ENCODE measurements at places on chromosomes 7 and 10.

GRCh38 chr10:7027913-7028808, 382.7 kb downstream of the SFMBT2 start:
- DNase-seq, result no peak

GRCh38 chr7:36165059-36165458, 12.0 kb downstream of the EEPD1 start:
- no peak for DNase-seq

DNA sequence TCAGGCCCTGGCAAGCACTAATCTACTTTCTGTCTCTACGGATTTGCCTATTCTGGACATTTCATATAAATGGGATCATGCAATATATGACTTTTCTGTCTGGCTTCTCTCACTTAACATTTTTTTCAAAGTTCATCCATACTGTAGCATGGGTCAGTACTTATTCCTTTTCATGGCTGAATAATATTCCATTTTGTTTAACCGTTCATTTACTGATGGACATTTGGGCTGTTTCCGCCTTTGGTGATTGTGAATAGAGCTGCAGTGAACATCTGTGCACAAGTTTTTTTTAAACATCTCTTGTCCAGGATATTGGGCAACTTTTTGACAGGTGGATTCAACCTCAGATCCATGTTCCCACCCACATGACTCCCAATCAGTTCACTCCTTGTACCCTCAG, 31.0 kb downstream of the AIFM2 start:
- DNase-seq, result no peak

DNA sequence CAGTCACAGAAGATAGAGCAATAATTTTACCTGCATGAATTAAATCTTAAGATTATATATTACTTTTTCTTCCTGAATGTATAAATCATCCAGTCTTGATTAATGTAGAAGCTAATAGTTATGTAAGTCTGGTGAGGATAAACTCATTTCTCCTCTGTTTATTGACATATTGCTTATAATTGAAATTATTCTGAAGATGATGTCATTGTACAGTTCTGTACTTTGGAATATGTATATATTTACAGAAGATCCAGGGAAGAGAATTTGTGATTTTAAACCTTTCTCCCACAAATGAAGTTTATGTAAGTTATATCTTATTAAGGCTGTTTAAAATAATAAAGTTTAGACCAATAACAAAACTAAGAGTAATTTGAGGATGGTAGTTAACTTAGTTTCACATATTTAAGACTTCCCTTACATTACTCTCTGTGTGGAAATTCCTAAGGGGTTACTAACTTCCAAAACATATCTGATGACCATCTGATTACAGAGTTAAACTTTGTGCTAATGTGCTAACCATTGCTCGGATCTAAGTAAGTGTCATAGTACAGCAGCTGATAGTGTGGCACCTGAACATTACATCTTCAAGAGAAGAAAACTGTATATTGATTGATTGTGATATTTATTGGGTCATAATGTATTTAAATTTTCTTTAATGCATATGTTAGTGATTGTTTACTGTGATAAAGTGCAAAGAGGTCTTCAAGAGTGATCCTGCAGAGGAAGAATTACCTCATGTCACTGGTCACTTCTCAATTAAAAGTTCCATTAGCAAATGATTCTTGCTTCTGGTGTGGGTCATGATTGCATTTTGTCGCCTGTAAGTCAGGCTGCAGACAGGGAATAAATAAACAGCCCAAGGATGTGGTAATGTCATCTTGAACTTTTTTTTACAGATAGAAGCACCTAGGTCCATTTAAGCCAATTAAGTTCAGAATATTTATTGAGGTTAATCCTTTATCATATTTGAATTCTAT, 96.9 kb downstream of the UBE3C start:
- DNase-seq, result no peak

DNA sequence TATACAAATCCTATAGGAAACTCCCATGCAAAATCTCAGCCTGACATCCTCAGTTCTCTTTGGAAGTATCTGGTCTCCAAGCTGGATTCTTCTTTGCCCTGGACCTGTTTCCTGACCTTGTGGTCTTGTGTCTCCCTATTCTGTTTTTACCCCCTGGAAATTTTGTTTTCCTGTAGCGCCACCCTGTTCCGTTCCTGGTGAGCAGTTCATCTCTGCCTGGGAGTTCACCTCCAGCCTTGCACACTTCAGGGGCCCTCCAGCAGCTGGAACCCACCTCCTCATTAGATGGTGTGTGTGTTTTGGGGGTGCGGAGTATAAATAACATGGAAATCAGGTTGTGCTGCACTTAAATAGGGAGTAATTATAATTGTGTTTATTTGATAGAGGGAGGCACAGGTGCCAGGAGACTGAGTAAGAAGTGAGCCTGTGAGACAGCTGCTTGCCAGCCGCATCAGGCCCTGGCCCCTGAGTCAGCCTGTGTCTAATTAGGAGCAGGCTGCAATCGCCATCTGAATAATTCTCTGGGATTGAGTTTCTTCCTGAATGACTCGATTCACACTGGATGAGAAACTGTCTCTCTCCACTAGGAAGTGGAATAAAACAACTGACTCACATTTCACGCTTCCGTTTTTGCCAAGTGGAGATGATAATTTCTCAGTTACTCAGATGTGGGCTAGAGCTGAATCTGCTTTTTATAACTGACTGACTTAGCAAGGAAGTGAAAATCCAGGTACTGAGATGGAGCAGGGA, 69.4 kb upstream of the HECTD2 start:
- DNase-seq, result no peak

- DNase-seq, result peak; percentile 57
These were observed 872.4 kb downstream of the LRMDA start for GRCh38 chr10:76303682-76304316.

DNA sequence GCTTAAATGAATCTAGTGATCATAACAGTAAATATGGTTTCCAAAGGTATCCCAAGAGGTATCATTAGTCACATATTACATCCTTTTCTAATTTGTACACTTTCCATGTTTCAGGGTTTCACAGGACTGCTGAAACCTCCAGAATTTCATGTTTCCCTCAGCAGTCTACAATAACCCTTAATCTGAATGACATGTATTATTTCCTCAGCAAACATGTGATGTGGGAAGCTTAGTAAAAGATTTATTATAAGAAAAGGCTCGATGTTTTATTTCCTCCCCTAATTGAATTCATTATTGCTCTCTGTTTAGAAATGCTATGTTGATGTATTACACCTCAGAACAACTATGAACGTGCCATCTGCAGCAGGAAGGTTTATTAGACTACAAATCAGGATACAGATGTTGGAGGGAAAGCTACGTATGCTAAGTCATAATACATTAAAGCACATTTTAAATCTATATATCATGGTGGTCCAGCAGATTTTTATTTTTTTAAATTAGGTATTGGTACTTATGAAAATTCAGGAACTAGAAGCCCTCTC, 52.5 kb upstream of the SKAP2 start:
- no peak for DNase-seq

GRCh38 chr10:97999066-97999922, 31.1 kb downstream of the CRTAC1 start:
- DNase-seq, result no peak

DNA sequence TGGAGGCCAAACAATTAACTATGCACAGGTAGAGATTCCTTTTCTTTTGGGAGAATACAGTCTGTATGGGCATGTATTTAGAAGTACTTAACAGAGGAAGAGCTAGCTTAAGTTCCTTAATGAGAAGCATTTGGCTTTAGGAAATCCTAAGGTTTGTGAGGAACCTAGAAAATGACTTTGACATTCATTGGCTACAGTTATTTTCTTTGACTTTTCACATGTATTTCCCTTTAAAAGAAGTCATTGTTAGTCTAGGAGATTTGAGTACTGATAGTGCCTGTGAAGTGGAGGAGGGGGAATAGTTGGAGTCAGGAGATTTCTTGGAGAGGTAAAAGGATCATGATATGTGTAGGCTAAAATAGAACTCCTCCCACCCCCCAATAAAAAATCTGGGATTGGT, 3.6 kb downstream of the HELLS start:
- no peak for DNase-seq

DNA sequence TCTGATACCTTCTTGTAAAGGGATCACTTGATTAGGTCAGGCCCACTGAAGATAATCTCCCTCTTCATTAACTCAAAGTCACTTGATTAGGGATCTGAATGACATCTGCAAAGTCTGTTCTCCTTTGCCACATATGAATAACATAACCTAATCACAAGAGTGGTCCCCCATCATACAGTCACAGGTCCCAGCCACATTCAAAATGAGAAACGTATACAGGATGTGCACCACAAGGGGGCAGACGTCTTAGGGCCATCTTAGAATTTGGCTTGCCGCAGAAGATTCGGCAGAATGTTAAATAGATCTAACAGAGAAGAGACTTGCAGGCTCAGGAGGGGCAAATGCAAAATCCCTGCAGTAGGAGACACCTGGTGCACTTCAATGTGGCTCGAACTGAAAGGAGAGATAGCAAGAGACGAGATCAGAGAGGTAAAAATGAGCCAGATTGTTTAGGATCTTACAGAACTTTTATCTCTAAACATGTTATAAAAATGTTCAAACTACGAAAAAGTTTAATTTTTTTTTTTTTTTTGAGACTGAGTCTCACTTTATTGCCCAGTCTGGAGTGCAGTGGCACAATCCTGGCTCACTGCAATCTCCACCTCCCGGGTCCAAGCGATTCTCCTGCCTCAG, 10.4 kb upstream of the SMC3 start:
- no peak for DNase-seq

DNA sequence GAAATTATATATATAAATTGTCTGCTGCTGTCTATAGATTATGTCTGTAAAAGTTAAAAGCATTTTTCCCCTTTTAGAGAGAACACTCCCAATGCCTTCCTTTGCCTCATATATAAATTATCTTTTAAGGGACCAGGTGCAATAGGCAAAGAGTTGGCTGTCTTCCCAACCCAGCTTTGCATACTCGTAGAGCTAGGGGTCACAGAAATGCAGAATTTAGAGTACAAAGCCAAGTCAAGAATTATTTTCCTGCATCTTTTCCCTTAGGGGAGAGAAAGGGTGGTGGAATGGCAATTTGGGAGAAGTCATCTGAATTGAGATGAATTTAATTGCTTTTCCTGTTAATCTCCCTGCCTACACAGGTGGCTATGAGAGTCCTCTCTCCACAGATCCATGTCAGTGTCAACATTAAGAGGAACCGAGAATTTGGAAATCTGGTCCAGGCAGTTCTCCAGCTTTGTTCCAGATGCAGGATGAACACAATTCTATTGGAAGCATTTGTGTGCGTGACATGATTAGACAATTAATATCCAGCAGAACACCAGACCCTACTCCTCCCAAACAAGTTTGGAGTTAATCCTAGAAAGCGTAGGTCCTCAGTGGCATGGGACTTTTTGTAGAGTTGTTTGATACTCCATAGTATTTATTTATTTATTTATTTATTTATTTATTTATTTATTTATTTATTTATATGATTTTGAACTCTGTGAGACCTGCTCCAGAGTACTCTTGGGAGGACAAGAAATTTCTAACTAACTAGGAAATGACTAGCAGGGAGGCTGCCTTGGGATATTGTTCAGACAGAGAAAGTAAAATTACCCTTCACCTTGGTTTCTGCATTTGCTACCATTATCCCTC, 80.3 kb upstream of the SKAP2 start:
- DNase-seq, result no peak

DNA sequence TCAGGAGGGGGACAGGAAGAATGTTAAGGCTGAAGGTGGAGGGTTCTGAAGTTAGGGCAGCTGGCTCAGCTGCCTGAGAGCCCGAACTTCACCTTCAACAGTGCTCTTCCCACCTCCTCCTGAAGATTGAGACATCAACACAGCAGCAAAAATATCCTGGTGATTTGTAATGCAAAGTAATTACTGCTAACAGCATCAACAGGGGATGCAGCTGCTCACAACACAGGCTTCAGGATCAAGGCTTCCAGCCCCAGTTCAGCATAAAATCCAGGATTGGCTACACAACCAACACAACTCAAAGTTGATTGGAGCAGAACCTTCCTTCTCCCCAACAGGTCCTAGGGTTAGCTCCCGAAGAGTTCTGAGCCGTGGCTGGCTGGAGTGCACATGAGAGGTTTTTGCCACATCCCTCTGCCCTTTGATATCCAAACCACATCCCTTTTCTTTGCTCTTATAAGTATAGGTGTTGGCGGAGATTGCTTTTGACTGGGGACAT, 242.4 kb downstream of the KIAA1217 start:
- DNase-seq, result no peak

DNA sequence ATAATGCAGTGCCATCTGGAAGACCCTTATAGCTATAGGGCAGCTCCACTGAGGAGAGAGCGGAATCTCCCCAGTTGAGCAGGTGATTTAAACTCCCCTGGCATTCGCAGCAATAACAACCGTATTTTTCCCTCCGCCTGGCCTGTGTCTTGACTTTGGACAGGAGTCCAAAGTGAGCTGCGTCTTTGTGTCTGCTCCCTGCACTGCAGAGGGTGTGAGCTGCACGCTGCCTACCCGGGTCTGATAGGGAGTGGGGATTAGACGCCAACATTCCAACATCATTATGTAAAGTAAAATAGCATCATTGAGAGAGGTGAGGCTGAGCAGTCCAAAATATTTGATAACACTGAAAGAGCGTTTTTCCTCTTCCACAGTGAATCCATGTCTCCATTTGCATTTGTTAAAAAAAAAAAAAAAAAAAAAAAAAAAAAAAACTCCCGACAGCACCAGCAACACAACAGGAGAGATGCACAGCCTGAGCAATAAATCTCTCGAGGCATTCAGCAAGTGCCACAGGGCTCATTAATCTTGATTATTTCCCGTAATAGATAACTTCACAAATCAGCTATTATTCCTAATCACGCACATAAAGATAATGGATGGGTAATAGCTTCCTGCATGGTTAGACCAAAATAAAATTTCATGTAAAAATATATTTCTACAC, 68.6 kb downstream of the CELF2 start:
- no peak for DNase-seq

DNA sequence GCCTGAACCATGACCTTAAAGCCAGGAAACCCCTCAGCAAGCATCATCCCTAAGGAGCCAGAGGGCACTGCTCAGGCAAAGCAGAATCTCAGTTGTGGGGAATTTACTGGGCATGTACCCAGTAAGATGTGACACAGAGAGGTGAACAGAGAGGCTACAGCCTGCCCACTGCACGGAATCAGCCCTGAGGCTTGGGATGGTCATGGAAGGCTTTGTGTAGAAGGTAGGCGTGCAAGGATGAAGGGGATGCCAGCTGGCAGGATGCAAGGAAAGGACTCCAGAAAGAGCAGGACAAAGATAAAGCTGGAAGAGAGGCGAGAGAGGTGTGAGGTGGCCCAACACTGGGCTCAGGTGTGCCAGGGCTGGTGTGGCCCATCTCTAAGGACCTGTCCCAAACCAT, 2.4 kb upstream of the AIFM2 start:
- no peak for DNase-seq

GRCh38 chr10:119113751-119114732, 10.1 kb downstream of the DENND10 start:
- DNase-seq, result no peak

DNA sequence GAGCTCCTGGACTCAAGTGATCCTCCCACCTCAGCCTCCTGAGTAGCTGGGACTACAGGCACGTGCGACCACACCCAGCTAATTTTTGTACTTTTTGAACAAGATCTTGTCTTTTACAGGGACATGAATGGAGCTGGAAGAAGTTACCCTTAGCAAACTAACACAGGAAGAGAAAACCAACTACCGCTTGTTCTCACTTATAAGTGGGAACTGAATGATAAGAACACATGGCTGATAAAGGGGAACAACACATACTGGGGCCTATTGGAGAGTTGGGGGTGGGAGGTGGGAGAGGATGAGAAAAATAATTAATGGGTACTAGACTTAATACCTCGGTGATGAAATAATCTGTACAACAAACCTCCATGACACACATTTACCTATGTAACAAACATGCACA, 70.9 kb upstream of the INHBA start:
- no peak for DNase-seq

Data from NCI-H2107 (cell line).